MCF 10A (cell line): ENCODE measurements at places on chromosomes 3 and 15. TPM values are rescaled to one million over a fixed set of nuclear protein-coding genes. Genes with fewer than 3 reads are reported as not detected.

GRCh38 chr3:153639631-153640030, 477.6 kb downstream of the RAP2B start:
- no peak for DNase-seq

- DNase-seq = no peak
Observed at GRCh38 chr15:62617741-62618140, 424.8 kb upstream of the TPM1 start.

Gene WDR72
- total RNA-seq = not detected in 2 replicates

Gene LINGO1
- not detected in 2 replicates for total RNA-seq
